ENCODE measurements at places on chromosomes 1 and 21. TPM values are rescaled to one million over a fixed set of nuclear protein-coding genes. Genes with fewer than 3 reads are reported as not detected.

STUM gene
- total RNA-seq: 0.57 TPM

CPLANE2 gene
- 12.3 TPM for total RNA-seq

KCNQ4 gene
- not detected for total RNA-seq

FCRL4 gene
- total RNA-seq: not detected

FDPS gene
- 454 TPM for total RNA-seq

SPRR2B gene
- not detected for total RNA-seq

FLG2 gene
- total RNA-seq: not detected

ZFP69B gene
- total RNA-seq: 1.9 TPM

VPS72 gene
- 52.4 TPM for total RNA-seq

EMC1 gene
- 34.5 TPM for total RNA-seq

RGS13 gene
- total RNA-seq: not detected

RFX5 gene
- 66.4 TPM for total RNA-seq

LYPD8 gene
- total RNA-seq: not detected

BRINP2 gene
- total RNA-seq: 0.06 TPM

KLHL12 gene
- total RNA-seq: 22.7 TPM

Measured in bladder microvascular endothelial cell (primary cell).